Right renal pelvis (tissue), 4 donors: ENCODE measurements at places on chromosomes 4 and X.

- DNase-seq: no peak
Observed at GRCh38 chr4:148376151-148376550, 66.1 kb downstream of the NR3C2 start.

- DNase-seq: no peak
Observed at GRCh38 chr4:63492515-63492914, 916.7 kb downstream of the TECRL start.

DNA sequence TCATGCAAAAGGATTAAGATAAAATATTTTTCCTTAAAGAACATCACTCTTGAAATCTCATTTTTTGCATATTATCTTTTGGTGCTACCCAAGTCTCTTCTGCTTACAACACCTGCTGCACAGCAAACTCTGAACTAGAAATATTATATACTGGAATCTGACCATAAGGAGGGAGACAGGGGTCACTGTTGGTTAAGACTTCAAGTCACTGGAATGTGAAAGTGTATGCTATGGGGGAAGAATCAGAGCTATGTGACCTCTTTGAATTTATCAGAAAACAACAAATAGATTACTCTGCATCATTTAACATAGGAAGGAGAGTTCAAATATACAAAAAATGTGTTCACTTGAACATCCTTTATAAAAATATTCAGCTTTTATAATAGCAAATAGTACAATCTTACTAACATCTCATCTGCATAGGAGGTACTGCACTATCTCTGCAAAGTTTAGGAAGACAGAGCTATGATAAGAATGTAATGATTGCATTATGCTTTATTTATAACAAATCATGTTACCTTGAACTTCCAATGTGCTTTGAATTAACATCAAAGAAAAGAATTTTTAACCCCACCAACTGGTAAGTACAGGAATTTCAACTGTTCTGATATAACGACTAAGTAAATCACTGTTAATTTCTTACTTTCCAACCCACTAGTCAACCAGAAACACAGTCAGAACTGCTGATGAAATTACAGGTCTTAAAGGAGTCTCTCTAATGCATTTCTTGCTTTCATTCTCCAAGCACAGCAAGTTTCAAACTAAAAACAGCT lies 69.8 kb downstream of the ZNF827 start:
- no peak for DNase-seq

DNA sequence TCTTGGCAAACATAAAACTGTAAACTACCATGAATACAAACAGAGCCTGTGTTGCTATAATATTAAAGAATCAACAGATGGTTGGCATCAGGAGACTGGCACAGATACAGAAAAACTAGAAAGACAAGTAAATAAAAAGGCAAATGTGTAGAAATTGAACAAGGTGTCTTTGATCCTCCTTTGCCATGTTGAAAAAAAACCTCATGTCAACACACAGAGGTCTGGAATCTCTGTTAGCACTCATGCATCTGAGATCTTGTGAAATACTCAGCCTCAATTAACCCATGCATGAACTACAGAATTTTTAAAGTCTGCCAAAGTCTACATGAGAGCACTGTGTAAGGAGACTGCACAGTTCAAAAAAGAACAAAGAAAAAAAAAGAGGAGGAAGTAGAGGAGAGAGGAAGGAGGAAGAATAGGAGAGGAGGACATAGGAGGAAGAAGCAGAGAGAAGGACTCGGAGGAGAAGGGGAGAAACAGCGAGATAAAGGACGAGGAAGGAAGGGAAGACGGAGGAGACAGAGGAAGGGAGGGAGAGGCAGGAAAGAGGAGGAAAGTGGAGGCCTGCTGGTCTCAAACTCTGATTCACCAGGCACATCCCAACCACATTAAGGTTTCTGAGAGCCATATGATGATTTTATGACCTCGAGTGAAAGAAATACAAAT lies 52.8 kb downstream of the PRDM5 start:
- DNase-seq: no peak

GRCh38 chr4:67273666-67274065 lies 271.6 kb downstream of the CENPC start:
- DNase-seq: no peak

DNA sequence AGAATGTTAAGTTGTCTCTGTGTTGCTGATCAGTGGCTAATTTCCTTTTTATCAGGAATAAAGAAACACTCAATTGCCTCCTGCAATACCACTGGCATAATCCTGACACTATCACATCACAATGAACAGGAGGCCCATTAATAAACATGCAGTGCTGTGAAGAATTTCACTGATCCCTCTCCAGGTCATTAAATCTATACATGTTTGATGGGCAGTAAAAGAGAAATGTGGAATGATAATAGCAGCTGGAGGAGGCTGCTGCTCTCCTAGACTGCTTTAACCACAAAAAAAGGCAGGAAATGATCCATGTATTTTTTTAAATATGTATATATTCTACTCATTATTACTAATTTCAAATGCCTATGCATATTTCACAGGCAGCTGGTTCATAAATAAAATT lies 202.1 kb downstream of the CENPC start:
- peak; percentile 6 for DNase-seq

DNA sequence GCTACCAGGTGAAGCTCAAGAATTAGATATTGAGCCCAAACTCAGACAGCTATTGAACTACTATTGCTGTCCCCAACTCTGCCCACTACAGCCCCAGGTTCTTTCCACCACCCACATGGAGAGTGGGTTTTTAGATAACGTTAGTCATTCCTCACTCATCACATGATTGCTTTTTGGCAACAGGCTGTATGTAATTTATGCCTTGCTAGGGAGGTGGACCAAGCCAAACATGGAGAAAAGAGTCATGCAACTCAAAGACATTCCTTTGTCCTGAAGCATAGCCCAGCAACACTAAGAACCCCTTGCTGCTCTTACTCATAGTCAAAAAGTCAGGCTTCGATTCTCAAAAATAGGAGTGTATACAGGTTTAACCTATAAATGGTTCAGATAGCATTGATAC lies 275.9 kb upstream of the VCX3A start:
- DNase-seq: no peak

DNA sequence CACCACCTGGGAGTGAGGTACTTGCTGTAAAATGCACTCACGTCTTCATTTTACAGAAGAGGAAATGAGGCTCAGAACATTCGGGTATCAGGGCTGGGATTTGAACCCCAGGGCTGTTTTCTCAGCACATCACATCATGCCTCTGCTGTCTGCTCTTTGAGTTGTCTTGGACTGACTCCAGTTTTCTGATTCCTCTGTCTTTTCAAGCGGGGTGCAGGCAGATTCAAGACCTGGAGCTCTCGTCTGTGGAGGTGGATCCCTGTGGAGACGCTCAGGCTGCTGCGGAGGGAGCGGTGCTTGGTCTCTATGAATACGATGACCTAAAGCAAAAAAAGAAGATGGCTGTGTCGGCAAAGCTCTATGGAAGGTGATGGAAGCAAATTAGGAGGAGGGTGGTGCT lies 6.3 kb downstream of the LAP3 start:
- no peak for DNase-seq

- no peak for DNase-seq
Observed at GRCh38 chr4:184573701-184574100, 75.5 kb downstream of the CASP3 start.

- peak; percentile 60 for DNase-seq
Observed at GRCh38 chrX:48071064-48071985, at the start of gene ZNF630. TSS of gene ZNF630 (minus strand) at chrX:48071640. CDS start at chrX:48066886, 4,754 bp downstream.

DNA sequence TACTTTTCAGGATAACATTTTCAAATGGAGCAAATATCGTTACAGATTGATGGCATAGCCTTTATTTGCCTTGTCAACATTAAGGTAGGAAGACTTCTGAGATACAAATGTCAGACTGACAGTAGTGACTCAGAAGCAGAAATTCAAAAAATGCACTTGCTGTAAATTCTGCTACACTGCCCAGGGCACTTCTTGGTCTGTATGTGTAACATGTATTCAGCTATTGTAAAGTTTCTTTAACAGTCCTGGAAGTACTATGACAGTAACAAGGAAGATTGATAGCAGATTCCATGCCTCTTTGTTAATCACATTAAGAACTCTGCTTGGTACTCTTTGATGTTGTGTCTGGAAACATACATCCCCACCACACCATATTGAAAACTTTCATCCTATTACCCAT lies 69.6 kb upstream of the PCDH18 start:
- no peak for DNase-seq

DNA sequence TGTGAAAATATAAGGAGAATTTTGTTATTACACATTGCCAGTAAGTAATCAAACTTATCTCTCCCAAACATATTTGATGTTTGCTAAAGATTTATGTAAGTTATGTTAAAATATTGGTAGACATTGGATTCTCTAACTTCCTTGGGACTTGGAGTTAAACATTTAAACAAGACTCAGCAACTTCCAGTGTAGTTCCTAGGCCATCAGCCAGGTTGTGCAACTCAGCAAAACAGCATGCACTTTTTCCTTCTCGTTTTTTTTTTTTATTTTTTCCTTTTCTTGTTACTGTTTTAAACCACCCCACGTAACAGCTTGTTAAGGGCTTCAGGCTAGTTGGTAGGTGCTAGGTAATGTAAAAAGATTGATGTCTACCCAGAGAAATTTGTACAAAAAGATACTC lies 510.4 kb downstream of the ANKRD50 start:
- DNase-seq: no peak

DNA sequence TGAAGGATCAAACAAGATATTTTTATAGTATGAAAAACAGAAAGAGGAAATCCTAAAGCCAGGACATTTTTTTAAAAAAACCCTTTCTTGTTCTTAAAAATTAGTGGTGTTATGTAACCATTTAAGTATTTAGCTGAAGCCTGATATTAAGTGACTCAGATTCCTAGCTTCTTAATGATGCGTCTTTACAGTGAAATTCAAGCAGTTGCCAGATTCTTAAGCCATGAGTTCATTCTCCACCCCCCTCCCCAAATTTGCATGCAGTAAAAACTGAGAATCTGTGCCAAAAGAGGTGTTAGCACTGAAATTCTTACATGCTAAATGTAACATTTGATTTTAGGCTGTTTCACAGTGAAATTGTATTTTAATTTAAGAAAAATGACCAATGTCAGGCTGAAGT lies 180.8 kb downstream of the RAPGEF2 start:
- DNase-seq: no peak

DNA sequence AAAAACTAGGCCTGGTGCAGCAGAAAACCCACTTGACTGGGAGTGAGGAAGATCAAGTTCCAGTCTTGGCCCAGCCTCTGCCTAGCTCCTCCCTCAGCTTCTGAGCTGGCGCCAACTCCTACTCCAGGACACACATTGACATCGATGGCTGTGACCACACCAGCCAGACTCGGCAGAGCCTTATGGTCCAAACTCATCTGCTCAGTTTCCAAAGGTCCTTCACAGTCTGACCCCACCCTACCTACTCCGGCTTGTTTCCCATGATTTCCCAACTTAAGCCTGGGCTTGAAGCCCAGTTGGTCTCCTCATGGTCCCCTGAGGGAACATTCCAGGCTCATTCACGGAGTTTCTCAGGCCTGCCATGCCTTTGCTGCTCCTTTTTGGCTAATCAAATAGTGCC lies 10.1 kb downstream of the ELF4 start:
- DNase-seq: no peak

GRCh38 chr4:29423836-29424721 lies 1296.1 kb upstream of the PCDH7 start:
- DNase-seq: no peak

DNA sequence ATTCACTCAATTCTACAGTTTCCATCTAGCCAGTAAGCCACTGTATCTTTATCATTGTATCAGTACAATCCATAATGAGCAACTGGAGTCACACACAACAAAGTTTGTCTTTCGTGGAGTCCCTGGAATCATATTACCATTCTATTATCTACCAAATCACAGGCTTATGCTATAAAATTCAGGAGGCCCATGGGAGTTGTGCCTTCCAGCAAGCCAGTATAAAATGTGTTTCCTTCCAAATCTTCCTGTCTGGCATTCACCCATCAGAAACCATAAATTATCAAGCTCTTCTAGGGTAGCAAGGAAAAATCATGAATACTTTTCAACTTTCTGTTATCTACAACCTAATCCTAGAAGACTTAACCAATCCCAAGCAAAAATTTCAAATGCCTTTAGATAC lies 1383.3 kb upstream of the PCDH7 start:
- DNase-seq: no peak
